ENCODE measurements at places on chromosomes 2 and 18. TPM values are rescaled to one million over a fixed set of nuclear protein-coding genes. Genes with fewer than 3 reads are reported as not detected.

Gene TIA1
- 32.4 TPM for total RNA-seq

Gene ATOH8
- 49.9 TPM for total RNA-seq

Gene TMEM247
- not detected for total RNA-seq

Gene ELOA2
- total RNA-seq: not detected

Gene GAREM1
- total RNA-seq: 9.7 TPM

Gene COLEC12
- total RNA-seq: 4.0 TPM

Gene UGT1A5
- total RNA-seq: not detected
